ENCODE measurements at places on chromosomes 1 and 21.

DNA sequence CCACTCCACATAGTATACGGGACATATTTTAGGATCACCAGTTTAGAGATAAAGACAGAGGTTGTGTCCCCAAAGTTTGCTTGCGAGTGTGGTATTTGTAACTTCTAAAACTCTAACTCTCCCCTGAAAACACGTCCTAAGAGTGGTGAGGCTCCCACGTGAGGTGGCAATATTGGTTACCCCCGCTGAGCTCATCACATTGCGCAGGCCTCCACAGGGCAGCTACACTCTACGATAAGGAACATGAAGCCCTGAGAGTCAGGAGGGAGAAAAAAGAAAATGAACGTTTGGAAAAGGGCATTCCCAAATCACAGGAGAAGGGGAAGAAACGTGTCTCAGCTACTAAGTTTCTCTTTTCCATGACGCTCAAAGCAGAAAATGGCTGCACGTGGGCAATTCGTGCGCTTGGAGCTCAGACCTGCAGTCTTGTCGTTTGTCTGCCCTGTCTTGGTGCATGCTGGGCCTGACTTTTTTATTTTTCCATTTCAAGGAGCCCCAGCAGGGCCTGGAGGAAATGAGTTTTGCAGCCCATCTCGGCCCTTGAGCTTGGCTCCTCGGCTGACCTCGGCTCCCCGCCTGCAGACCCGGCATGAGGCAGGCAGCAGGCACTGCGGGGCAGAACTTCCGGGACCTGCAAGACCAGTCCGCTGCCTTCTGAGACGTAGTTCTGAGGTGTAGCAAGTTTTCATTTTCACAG is 25.7 kb downstream of the ERG start:
- no peak for DNase-seq

DNA sequence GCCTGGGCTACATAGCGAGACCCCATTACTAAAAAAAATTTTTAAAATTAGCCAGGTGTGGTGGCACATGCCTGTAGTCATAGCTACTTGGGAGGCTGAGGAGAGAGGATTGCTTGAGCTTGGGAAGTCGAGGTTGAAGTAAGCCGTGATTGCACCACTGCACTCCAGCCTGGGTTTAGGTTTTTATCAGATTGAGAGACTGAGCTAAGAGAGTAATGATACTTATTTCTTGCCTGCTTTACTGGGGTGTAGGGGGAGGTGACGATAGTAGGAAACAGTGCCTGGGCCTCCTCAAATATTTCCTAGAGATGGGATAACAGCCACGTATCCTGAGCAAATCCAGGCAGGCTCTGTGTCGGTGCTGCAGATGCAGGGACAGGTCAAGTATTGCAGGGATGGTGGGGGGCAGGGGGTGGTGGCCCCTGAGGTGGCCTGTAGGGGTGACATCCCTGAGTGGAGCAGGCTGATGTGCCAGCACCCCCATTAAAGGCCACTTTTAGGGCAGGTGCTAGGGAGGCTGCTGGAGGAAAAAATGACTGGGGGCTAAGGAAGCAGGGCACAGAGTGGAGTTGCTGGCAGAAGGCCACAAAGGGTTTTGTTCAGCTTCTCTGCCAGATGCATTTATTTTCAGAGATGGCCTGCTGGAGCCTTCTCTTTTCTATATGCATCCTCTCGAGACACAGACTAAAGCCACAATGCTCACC is 130.5 kb downstream of the RHOU start:
- DNase-seq, result no peak

GRCh38 chr1:66350001-66350547 is 183.9 kb upstream of the SGIP1 start:
- DNase-seq, result peak; percentile 92

- no peak for DNase-seq
Observed at GRCh38 chr1:70017770-70018169, 187.6 kb downstream of the LRRC40 start.

DNA sequence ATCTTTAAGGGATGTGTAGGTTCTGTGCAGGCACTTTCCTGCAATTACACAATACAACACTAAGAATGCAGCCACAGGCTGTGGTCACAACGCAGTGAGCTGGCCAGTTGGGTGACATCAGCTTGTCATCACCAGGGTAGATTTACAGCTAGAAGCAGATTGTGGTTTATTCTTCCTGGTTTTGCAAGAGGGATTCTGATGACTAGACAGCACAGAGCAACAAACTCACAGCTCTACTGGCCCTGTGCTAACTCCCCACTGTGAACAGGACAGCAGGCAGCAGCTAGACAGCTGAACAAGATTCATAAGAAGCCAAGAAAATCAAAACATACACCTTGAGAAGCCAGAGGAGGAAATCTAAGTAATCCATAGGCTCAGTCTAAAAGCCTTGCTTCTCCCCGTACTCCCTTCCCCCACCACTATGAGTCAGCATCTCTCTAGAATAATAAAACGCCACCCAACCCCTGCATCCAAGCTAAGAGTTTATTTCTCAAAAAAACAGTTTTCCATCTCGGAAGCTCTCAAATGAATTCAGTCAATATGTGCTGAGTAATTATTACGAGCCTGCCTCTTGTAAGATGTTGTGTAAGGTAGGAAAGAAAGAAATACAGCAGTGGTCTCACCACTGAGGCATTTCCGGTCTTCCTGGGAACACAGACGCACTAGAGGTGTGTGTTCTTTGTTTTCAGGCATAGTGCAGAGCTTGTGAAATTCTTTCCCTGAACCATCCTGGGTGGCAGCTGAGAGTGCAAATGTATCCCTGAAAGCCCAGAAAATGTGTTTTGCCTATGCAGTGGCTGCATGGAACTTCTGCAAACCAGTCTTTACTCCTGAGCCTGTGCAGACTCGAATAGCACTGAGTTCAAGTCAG is 162.8 kb downstream of the NTPCR start:
- peak; percentile 62 for DNase-seq

DNA sequence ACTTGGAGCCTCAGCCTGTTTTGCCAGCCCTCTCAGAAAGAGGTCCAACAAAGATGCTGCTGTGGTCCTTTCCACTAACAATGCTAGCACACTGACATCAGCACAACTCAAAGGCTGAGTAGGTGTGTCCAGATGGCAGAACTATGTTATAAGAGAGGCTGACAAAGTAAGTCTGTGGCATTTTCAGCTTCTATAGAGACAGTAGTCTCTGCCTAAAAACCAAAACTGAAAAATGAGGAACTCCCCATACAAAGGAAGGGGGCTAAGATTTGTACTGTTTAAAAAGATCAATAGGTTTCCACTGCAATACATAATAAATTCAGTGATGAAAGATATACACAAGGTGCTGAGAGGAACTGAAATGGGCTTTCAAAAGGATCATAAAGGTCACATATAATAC is 12.3 kb downstream of the ERO1B start:
- DNase-seq, result no peak

GRCh38 chr1:199937661-199938060 is 89.8 kb upstream of the NR5A2 start:
- no peak for DNase-seq

- DNase-seq, result peak; percentile 68
Observed at GRCh38 chr21:45365608-45366241, 39.2 kb upstream of the COL18A1 start.

DNA sequence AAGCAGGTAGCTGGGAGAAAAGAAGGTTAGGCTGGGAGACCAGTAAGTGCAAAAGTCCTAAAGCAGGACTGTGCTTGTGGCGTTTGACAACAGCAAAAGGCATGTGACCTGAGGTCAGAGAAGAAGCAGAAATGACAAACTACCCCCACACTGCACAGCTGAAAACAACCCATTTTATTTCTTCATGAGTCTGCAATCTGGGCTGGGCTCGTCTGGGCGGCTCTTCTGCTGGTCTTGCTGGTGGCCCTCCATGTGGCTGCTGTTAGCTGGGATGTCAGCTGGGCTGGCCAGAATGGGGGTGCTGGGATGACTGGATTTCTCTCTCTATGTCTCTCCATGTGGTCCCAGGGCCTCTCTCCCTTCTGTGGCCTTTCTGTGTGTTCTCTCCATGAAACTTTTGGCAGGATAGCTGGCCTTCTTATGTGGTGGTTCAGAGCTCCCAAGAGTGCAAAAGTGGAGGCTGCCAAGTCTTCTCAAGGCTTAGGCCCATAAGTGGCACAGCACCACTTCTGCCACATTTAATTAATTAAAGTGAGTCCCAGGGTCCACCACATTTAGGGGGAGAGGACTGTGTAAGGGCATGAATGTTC is 128.6 kb downstream of the RIPK4 start:
- no peak for DNase-seq

DNA sequence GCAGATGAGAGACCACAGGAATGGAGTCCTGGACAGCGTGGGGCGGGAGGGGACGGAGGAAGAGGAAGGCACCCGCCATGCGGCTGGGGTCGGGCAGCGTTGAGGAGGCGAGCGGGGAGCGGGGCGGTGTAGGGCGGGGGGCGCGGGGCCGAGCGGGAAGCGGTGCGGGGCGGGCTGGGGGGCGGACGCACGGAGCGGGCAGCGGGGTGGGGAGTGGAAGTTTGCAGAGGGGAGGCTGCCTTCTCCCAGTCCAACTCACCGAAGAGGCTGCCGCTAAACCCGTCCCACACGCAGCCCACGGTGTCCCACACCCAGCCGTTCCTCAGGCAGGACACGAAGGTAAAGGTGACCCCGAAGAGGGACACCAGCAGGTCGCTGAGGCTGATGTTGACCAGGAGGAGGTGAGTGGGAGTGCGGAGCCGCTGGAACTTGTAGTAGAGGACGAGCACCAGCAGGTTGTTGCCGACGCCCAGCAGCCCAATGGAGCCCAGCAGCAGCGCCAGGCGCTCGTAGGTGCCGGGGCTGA is 483 bp downstream of the CHML start:
- peak; percentile 54 for DNase-seq

DNA sequence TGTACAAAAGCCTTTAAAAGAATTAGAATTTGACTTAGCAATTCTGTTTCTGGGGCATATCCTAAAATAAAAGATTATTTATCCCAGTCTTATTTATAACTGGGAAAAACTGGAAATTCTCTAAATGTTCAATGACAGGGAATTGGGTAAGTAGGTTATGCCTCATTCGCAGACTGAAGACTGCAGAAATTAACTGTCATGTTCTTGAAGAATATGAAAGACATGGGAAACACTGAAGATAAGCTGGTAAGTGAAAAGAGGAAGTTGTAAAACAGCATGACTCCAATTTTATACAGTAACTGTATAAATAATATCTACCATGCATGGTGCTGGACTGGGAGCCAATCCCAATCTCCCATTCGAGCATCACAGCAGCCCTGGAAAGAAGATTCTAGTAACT is 50.6 kb upstream of the SLC2A1 start:
- DNase-seq, result no peak

DNA sequence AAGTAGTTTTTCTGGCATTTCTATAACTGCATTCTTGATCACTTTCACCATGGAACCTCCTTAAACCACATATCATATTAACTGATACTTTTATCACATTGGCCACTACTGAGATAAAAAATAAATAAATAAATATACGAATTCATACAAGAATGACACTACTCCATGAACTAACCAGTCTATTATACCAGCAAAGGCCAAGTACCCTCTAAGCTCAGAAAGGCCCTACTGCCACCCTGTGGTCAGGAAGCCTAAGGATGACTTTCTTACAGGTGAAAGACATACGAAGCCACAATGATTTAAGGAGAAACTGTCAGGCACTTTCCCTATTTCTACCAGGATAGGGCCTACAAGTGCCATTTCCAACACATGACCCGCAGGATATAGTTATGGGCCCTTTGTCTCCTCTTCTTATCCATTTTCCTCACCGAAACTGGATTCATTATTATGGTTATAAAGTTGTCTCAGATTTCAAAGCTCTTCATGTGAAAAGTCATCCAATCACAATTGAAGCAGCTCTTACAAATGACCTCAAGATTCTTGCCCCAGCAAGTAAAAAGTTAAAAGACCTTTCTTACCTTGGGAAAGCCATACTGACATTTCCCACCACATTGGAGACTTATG is 23.9 kb downstream of the DNAJC8 start:
- peak; percentile 40 for DNase-seq

DNA sequence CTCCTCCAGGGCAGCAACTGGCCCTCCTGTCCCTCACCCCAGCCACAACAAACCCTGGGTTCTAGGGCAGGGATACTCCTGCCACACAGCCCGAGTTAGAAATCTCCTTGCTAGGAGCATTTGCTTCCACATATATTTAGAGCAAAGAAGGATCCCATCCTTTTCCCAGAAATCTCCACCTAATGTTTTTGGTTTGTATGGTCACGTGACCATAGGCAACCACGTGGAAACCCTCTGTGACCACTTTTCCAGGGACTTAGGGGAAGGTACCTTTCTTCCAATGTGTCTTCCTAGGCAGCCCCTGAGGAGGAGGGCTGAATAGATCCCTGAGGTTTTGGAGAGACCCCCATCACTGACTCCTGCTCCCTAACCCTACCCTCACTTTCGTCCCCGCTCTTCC is 25.5 kb downstream of the VANGL2 start:
- DNase-seq, result no peak

DNA sequence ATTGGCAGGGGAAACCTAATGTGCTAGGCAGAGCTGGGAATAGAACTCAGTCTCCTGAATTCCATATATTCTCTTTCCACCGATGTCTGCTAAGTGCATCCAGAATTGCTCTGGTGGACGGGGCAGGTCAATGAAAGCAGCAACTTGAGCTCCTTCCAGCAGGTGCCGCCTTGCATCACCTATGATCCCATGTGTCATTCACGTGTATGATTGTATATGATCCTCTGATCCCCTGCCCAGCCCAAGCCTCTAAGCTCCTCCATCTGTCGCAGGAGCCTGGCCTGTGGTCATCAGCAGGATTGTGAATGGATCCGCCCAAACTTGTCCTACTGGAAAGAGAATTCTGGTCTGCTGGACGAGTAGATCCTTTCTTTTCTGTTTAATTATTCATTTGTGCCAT is 13.1 kb downstream of the ACTA1 start:
- no peak for DNase-seq

DNA sequence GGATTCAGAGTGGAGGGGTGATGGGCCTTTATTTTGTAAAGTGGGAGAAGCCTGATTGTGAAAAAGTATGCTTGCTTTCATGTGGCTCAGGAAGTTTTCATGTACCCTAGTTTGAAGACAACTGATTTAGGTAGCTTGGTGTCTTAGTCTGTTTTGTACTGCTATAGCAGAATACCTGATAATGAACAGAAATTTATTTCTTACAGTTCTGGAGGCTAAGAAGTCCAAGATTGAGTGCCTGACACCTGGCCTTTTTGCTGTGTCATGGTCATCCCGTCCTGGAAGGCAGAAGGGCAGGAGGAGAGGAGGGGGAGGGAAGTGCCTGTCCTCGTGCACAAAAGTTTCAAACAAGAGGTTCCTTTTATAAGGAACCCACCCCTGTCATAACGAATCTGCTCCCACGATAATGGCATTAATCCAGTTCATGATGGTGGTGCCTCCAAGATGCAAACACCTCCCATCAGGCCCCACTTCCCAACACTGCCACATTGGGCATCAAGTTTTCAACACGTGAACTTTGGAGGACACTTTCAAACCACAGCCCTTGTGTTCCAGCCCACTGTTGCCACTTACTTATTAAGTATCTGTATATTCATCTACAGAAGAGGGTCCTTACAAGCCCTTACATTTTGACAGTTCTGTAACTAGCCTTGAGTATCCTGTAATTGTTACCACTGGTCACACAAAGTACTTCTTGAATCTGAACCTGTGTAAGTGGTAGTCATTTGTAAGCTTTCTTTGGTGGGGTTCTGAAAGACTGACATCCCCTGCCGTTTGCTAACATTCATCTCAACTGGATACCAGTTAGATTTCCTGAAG is 9.5 kb downstream of the UCK2 start:
- no peak for DNase-seq

GRCh38 chr1:6125366-6125765 is 54.8 kb downstream of the CHD5 start:
- no peak for DNase-seq
